ENCODE measurements at places on chromosomes 1 and 21. TPM values are rescaled to one million over a fixed set of nuclear protein-coding genes. Genes with fewer than 3 reads are reported as not detected.
A peak's percentile ranks its signal among the peaks of the same experiment; 100 is the strongest.

ATP6V1G3 gene
- total RNA-seq: not detected

DNA sequence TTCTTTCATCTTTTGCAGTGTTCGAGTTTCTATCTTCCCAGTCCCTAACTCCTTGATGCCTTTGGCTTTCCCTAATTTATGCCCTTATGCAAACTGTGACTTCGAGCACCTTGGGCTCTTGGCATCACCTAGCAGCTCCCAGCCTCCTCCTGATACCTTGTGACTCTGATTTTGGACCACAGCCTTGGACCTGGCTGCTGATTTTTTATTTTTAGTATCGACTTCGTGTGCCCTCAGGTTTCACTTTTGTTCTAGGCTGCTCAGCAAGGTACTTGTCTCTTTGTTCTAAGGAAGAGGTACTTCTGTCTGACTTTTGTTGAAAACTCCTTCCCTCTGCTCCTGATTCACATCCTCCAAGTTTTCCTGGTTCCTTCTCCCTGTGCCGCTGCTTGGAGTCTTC lies 69.6 kb upstream of the KCNK1 start:
- H3K4me3 ChIP-seq: no peak overlapping the region
- H3K36me3 ChIP-seq: no peaks in the 10 kb centered on the region
- DNase-seq: no peak
- H3K4me1 ChIP-seq: no peaks in the 10 kb centered on the region
- no peak overlapping the region for H3K27ac ChIP-seq

DNA sequence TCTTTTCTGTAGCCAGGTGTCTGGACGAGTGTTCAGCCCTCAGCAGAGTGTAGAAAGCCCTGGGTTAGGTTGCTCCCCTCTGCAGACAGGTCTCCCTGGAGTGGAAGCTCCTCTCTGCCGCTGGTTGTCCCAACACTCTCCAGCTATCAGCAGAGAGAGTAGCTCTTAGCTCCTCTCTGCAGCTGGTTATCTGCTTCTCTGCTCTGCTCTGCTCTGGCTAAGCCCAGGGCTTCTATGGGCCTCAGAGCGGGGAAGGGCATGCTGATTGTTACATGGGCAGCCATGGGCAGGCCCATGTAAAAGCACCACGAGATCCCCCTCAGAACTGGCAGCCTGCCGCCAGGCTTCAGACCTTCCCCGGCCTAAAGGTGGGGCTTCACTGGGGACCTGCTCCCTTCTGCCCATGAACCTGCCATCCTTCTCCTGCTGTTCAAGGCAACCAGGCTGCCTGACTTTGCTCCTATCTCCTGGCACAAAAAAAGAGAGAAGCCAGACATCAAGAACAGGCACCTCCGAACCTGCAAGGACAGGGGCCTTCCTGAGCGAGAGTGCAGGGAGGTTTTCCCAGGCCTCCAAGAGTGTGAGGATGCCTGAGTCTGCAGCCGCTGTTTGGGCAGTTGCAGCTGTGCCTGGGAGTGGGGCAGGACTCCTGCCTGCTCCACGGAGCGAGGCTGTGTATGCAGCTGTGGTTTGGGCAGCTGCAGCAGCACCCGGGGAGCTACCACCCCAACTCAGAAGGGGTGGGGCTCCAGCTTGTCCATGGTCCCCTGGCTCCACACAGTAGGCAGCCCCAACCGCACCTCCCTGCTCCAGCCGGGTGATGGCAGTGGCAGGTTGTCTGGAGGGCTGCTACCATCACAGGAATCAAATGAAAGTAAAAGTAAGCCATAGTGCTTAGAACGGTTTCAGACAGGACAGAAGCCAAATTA lies 973.7 kb downstream of the LTN1 start:
- H3K4me3 ChIP-seq: no peak overlapping the region
- no peak for DNase-seq
- no peaks in the 10 kb centered on the region for H3K4me1 ChIP-seq
- no peak overlapping the region for H3K27ac ChIP-seq

GRCh38 chr1:118473825-118474224 lies 288.8 kb upstream of the SPAG17 start:
- no peak overlapping the region for H3K4me3 ChIP-seq
- no peak for DNase-seq
- no peak overlapping the region for H3K27ac ChIP-seq
- H3K36me3 ChIP-seq: no peaks in the 10 kb centered on the region
- H3K27me3 ChIP-seq: no peaks in the 10 kb centered on the region
- H3K4me1 ChIP-seq: no peaks in the 10 kb centered on the region

NBPF20 gene
- 2.4 TPM for total RNA-seq

GRCh38 chr1:27102707-27103468 lies 52.0 kb downstream of the SLC9A1 start:
- no peak overlapping the region for H3K27ac ChIP-seq
- H3K4me1 ChIP-seq: peaks cover 30% of the 10 kb centered on the region
- peak; percentile 83 for DNase-seq

- no peaks in the 10 kb centered on the region for H3K36me3 ChIP-seq
- peaks cover 6% of the 10 kb centered on the region for H3K27me3 ChIP-seq
- no peak overlapping the region for H3K4me3 ChIP-seq
- no peak for DNase-seq
- H3K4me1 ChIP-seq: peaks cover 15% of the 10 kb centered on the region
These were observed 289.0 kb downstream of the RRAGC start for GRCh38 chr1:38570657-38570975.

DNA sequence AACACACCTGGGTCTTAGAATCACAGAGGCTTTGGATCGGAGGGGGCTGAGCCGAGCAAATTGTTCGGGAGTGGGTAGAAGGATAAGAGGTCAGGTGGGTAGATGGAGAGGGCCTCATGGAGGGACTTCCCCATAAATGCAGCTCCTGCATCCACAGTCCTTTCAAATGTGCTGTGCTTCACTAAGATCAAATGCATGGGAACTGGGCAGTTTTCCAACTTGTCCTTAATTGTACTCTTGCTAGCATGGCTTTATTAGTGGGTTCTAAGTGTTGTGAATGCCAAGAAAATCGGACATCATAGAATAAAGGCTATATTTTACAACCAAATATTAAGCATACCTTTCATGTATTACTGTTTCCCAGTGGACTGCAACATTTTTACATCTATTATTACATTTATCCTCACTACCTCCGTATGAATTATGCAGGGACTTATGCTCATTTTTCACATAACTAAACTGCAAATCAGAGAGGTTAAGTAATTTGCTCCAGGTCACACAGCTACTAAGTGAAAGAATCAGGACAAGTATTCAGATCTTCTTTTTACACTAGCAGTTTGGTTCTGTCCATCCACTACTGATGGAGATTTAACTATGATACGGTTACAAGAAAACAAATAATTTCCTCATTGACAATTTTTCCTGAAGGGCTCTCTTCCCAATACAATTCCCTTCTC lies 174.5 kb upstream of the RUNX1 start:
- H3K27me3 ChIP-seq: peaks cover 4% of the 10 kb centered on the region
- no peak for DNase-seq
- no peak overlapping the region for H3K27ac ChIP-seq
- H3K4me1 ChIP-seq: peaks cover 5% of the 10 kb centered on the region
- no peaks in the 10 kb centered on the region for H3K36me3 ChIP-seq
- H3K4me3 ChIP-seq: no peak overlapping the region

- H3K27ac ChIP-seq: no peak overlapping the region
- peaks cover 77% of the 10 kb centered on the region for H3K36me3 ChIP-seq
- no peaks in the 10 kb centered on the region for H3K27me3 ChIP-seq
- no peak for DNase-seq
- H3K4me3 ChIP-seq: no peak overlapping the region
These were observed 22.0 kb downstream of the PRPF38A start for GRCh38 chr1:52426371-52426770.

GRCh38 chr1:33524586-33524985 lies 52.1 kb downstream of the ZSCAN20 start:
- H3K27ac ChIP-seq: no peak overlapping the region
- H3K36me3 ChIP-seq: no peaks in the 10 kb centered on the region
- no peak for DNase-seq
- H3K4me1 ChIP-seq: no peaks in the 10 kb centered on the region
- no peaks in the 10 kb centered on the region for H3K27me3 ChIP-seq

- H3K36me3 ChIP-seq: no peaks in the 10 kb centered on the region
- DNase-seq: no peak
- H3K4me3 ChIP-seq: no peak overlapping the region
- no peak overlapping the region for H3K27ac ChIP-seq
- no peaks in the 10 kb centered on the region for H3K4me1 ChIP-seq
These were observed 610.3 kb upstream of the USP24 start for GRCh38 chr1:55825461-55825860.

GRCh38 chr1:53031732-53032131 lies 30.3 kb upstream of the PODN start:
- H3K27ac ChIP-seq: no peak overlapping the region
- no peaks in the 10 kb centered on the region for H3K27me3 ChIP-seq

DNA sequence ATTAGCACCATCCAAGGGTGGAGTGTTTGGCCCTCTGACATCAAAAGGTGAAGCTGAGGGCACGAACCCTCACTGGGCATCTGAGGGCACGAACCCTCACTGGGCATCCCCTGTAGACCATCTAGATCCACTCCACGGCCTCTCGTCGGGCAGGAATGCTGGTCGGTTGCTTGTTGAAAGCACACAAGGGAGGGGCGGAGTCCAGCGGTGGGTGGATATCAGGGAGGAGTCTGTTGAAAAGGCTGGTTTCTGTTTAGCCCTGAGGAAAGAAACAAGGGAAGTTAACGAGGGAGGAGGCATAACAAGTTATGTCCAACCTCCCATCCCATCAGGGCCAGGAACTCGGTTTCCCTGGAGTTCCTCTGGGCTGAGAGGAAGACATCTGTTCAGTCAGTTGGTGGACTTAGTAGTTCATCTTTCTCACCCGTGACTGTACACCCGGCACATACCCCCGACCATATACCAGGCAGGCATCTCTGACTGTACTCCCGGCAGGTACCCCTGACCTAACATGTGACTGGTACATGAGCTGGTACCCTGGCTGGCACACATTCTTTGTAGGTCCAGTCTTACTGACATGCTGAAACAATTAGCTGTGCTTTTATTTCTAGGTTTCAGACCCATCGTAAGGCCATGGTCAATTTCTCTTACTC lies 32.1 kb upstream of the PDE9A start:
- peak; percentile 64 for DNase-seq
- no peak overlapping the region for H3K4me3 ChIP-seq
- no peaks in the 10 kb centered on the region for H3K36me3 ChIP-seq

DNA sequence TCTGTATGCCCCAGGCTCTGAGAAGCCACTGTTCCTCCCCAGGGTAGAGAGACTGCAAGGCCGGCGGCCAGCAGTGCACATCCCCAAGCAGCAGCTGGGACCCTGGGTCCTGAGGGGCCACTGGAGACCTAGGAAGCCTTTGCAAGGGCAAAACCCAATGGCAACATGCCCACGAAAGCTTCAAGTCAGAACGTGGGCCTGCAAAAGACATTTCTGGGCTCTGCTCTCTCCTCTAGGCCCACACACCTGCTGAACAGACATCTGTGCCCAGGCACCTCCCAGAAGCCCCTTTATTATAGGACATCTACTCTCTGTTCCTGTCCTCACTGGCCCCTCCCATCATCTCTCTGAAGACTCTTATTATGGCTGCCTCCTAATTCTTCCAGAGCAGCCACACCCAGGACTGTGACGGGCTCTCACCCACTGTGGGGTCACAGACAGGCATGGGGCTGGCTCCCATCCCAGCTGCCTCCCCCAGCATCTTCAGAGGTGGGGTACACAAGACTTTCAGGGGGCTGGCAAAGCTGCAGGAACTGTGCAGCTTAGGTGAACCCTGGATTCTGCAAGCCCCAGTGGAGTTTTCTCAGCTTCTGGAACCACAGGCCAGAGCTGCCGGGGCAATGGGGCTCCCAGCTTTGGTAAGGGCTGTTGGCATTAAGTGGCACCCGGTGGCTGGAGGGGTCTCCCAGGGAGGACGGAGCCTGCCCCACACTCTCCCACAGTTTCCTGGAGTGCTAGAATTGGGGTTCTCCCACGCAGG lies 12.6 kb downstream of the TRIM11 start:
- H3K27me3 ChIP-seq: no peaks in the 10 kb centered on the region
- H3K36me3 ChIP-seq: peaks cover 64% of the 10 kb centered on the region
- peak; percentile 38 for DNase-seq
- peaks cover 12% of the 10 kb centered on the region for H3K4me1 ChIP-seq

GRCh38 chr1:160047111-160047991 lies 15.6 kb upstream of the PIGM start:
- no peak overlapping the region for H3K4me3 ChIP-seq
- H3K27me3 ChIP-seq: no peaks in the 10 kb centered on the region
- H3K4me1 ChIP-seq: peaks cover 8% of the 10 kb centered on the region
- no peaks in the 10 kb centered on the region for H3K36me3 ChIP-seq
- H3K27ac ChIP-seq: no peak overlapping the region
- DNase-seq: no peak

DNA sequence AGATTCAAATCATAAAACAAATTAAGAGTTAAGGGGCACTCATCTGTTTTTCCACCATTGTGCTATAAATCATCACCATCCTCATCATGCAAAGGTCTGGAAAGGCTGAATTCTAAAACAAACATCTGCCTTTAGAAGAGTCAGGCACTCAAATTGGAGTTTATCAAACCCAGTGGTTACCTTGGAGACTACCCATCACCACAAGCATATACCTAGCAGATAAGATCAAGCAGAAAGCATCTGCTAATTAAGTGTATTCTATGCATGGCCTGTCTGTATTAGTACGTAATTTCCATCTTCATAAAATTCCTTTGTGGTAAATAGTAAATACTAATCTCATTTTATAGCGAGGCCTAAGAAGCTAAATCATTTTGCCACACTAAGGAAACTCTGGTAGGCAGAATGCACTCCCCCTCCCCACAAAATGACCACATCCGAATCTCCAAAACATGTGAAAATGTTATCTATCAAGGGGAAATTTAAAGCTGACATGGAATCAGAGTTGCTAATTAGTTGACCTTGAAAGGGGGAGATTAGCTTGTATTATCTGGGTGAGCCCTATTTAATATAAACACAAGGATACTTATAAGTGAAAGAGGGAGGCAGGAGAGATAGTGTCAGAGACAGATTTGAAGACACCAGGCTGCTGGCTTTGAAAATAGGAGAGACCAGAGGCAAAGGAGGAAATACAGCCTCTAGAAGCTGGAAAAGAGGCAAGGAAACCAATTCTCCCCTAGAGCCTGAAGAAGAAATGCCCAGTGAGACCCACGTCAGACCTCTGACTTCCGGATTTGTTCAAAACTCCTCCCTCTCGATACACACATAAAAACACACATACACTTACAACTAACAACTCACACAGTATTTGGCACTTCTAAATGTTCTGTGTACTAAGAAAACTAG lies 23.2 kb downstream of the ARID4B start:
- DNase-seq: no peak
- H3K27ac ChIP-seq: peak overlapping the region; percentile 37

AKNAD1 gene
- 1.3 TPM for total RNA-seq

GRCh38 chr1:149846042-149846441 lies 53.3 kb upstream of the BOLA1 start:
- no peak for DNase-seq
- H3K4me1 ChIP-seq: peaks cover 41% of the 10 kb centered on the region
- peaks cover 5% of the 10 kb centered on the region for H3K36me3 ChIP-seq
- H3K4me3 ChIP-seq: no peak overlapping the region
- no peak overlapping the region for H3K27ac ChIP-seq

SPRR3 gene
- not detected for total RNA-seq

GRCh38 chr1:18384059-18384458 lies 96.7 kb upstream of the KLHDC7A start:
- peaks cover 14% of the 10 kb centered on the region for H3K27me3 ChIP-seq
- H3K4me1 ChIP-seq: no peaks in the 10 kb centered on the region
- no peaks in the 10 kb centered on the region for H3K36me3 ChIP-seq
- no peak overlapping the region for H3K27ac ChIP-seq

ASB17 gene
- not detected for total RNA-seq

- H3K36me3 ChIP-seq: no peaks in the 10 kb centered on the region
- DNase-seq: no peak
- H3K27me3 ChIP-seq: no peaks in the 10 kb centered on the region
These were observed 612.4 kb downstream of the LTN1 start for GRCh38 chr21:28380241-28380640.

Measured in lower lobe of right lung (tissue), 2 donors.